ENCODE measurements at places on chromosomes 1 and 21.

DNA sequence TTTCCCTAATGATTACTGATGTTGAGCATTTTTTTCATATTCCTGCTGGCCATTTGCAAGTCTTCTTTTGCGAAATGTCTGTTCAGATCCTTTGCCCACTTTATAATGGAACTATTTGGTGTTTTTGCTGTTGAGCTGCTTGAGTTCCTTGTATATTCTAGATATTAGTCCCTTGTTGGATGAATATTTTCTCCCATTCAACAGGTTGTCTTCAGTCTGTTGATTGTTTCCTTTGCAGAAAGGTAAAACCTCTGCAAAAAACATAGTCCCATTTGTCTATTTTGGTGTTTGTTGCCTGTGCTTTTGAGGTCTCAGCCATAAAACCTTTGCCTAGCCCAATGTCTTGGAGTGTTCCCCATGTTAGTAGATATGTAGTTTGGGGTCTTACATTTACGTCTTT is 78.0 kb upstream of the GUCA2B start:
- no peak for DNase-seq

DNA sequence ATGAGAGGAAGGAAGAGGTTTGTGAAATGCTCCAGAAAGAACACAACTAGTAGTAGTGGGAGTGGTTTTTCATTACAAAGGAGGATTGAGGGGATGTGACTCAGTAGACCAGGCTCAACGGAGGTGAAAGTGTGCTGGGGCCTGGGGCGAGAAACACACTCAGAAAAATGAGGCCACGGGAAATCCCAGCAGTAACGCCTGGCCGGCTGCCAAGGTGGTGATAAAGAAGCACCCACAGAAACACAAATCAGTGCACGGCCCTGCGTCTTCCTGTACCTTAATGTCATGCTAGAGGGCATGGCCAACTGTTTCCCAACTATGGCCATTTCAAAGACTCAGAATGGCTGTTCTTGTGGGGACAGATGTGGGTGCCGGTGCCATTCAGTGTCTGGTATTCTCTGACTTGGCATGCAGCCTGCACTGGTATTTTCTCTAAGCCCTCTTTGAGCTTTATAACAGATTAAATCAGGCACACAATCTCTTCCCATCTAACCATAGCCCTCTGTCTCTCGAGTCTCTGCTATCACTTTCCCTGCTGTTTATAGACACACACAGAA is 38.2 kb downstream of the URB2 start:
- no peak for DNase-seq

DNA sequence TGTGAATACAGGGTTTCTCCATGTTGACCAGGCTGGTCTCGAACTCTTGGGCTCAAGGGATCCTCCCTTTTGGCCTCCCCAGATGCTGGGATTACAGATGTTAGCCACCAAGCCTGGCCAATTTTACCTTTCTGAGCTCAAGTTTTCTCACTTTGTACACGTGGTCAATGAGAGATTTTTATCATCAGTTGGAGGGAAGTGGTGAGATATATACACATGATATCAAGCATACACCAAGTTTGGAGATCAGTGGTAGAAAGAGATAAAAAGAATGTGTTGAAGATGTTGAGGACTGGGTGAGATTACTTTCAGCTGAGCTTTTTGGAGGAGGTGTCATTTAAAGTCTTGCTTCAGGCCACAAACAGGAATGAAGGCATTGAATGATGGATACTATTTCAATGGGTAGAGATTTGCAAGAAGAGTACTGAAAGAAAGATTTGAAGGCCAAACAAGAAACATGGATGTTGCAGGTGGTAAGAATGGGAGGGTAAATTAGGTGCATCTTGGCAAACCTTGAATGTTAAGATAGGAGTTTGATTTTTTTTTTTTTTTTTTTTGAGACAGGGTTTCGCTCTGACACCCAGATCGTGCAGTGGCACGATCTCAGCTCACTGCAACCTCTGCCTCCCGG is 3.0 kb upstream of the SESN2 start:
- no peak for DNase-seq

- no peak for DNase-seq
These were observed 76.5 kb downstream of the S1PR1 start for GRCh38 chr1:101313356-101313755.

- DNase-seq: no peak
These were observed 16.5 kb downstream of the TMPRSS2 start for GRCh38 chr21:41491412-41491811.

GRCh38 chr1:233109096-233109495 is 158.7 kb downstream of the NTPCR start:
- DNase-seq: no peak

DNA sequence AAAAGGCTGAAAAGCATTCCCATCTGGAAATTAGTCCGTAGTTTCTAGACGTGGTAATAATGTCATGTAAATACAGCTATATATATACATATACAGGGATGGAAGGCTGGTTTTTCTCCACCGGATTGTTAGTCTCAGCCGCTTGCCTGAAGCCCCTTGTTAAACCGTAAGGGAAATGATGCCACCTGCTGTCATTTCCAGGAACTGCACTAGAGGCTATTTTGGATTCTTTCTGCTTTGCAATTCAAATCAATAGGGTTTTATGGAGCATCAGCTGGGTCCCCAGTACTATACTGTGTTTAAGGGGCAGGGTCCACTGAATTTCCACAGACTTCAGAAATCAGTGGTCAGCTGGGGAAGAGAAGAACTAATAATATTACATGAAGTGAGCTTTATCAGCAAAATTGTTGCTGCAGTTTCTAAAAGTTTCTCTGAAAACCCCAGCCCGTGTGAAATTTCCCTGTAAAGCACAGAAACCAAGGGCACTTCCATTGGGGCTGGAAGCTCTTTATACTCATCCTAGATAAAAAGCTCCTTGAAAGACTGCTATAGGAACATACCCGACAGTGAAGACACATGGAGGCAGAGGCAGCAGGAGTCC is 33.8 kb upstream of the MPZL1 start:
- peak; percentile 88 for DNase-seq

GRCh38 chr1:14976256-14976655 is 177.3 kb upstream of the TMEM51 start:
- DNase-seq: no peak

DNA sequence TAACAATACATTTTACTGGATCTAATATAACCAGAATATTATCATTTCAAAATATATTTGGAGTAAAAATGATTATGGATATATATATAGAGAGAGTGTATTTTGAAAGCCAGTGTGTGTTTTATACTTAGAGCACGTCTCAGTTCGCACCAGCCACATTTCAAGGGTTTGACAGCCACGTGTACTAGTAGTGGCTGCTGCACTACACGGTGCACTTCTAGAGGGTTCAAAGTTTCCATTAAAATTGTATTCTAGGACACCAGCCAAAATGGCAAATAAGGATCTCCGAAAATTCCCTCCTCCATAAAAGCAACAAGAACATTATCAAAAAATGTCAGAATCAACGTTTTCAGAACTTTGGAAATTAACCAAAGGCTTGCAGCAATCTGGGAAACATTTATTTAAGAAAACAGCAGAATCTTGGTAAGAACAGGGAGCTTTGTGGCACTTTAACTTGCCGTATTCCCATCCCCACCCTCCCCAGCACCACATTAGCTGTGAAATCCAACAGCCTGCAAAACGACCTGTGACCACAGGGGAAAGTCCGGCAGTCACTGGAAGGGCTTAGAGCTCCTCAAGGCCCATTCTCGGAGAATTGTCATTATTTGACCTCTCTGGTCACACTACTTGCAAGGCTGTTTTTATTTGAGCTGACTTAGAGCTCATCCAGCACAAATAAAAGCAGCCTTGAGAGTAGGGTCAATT is 33.5 kb upstream of the MRPS6 start:
- DNase-seq: no peak

- DNase-seq: no peak
These were observed 8.9 kb downstream of the ADAR start for GRCh38 chr1:154598871-154599635.

DNA sequence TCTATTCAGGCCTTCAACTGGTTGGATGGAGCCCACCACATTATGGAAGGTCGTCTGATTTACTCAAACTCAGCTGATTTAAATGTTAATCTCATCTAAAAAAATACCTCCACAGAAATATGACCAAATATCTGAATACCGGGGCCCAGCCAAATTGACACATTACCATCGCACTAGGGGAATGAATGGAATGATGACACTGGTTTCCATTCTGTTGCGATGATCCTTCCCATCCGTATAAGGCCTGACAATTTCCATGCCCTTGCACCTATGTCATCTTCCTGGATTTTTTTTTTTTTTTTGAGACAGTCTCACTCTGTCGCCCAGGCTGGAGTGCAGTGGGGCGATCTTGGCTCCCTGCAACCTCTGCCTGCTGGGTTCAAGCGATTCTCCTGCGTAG is 397.5 kb downstream of the KIF26B start:
- DNase-seq: no peak

GRCh38 chr1:165891111-165891860 is 63.9 kb downstream of the UCK2 start:
- DNase-seq: no peak

DNA sequence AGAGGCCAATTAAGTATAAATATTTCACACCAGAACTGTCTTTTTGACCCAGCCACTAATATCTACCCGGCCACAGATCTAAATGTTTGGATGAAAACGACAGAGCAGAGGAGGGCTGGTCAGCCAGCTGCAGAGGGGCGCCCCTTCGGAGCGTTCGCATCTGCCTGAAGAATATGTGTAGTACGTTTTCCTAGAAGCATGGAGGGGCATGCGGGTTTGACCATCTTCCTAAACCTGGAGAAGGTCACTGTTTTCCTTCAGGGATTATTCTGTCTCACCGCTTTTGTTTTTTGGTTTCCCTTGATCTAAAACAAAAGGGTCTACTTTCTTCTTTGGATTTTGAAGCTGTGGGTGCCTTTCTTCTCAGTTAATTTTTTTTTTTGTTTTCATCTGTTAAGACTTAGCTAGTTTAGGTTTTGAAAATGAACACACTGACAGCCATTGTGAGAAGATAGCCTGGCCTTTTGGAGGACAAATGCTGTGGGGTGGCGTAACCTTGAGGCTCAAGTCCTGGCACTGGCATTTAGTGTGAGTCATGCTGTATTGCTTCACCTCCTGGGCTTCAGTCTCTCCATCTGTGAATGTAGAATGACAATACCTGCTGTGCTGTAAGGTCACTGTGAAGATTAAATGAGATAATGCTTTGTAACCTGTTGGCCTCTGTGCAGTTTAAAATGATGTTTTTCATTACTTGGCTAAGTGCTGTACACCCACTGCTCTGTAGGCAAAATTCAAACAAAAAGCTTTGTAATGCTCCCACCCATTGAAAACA is 74.1 kb upstream of the IRF2BP2 start:
- peak; percentile 31 for DNase-seq

DNA sequence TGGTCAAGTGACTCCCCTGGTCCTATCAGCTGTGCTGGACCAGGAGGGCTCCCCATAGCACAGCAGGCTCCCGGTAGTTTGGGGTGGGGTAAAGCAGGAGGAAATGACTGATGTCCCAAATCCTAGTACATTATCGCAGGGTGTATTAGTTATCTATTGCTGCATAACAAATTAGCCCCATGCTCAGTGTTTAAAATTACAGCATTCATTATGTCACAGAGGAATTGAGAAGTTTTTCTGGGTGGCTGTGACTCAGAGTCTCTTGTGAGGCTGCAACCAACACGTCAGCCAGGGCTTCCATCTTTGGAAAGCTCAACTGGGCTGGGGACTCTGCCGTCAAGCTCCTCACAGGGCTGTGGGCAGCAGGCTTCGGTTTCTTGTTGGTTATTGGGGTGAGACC is 34.3 kb upstream of the LAPTM5 start:
- DNase-seq: no peak

Measured in KBM-7 (cell line).